HT1080 (cell line): ENCODE measurements at places on chromosomes 1 and 21.

DNA sequence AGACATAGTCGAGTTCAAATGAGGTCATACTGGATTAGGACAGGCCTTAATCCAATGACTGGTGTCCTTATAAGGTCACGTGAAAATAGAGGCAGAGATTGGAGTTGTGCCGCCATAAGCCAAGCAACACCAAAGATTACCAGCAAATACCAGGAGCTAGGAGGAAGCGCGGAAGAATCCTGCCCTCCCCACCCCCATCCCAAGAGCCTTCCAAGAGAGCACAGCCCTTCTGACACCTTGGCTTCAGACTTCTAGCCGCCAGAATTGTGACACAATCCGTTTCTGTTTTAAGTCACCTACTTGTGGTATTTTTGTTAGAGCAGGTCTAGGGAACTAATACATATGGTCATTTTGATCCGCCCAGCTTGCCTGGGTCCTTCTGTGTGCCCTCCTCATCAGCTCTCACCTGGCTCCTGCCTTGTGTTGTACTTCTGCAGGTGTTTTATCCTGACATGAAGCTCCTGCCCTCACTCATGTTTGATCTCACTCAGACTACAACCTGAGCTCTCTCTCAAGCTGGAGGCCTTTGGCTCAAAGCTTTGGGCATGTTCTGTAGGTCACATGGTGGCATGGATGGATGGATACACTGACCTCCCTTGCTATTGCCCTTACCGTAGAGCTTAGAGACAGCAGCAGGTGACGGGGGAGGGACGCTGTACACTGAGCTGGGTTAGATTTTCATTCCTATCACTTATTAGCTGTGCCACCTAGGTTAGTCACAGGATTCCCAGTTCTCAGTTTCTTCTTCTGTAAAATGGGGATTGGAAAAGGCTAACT is 10.7 kb upstream of the NUAK2 start:
- no peak for DNase-seq

DNA sequence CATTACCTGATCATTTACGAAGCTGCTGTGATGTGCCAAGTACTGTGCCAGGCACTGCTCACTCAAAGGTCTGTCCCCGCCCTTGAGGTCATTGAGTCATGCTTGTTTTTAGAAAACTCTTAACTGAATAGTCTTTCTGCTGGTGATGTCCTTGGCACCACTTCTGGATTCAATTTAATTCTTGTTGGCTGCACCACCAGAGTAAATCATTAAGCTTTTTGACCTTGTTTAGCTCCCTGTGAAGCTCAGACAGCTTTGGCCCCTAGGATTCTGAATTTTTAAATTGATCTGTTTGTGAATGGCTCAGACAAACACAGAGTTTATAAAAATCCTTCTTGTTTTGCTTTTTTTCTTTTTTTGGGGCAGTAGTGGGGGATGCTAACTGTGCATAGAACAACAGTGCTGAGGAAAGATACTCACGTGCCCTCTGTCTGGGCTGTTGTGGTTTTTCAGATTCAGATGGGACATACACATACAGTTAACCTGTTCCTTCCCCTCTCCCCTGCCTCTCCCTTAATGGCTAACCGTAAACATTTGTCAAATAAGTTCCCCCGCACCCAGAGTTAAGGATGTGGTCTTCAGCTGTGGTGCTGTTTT is 67.6 kb downstream of the MTR start:
- no peak for DNase-seq

- no peak for DNase-seq
Measured at GRCh38 chr1:161719325-161719611, 2.1 kb upstream of the FCRLB start.

DNA sequence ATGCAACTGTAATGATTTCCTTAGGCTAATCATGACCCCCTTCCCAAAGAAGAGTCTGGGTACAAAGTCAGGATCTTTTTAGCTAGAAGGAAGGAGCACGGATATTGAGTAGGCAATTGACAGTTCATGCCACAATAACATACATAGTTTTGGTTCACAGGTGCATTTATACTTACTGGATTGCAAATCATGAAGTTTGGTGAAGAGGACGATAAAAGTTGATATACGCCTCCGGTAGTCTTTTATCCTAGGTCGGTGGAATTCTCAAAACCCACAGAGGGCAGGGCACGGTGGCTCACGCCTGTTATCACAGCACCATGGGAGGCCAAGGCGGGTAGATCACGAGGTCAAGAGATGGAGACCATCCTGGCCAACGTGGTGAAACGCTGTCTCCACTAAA is 265.4 kb upstream of the PRMT6 start:
- no peak for DNase-seq

DNA sequence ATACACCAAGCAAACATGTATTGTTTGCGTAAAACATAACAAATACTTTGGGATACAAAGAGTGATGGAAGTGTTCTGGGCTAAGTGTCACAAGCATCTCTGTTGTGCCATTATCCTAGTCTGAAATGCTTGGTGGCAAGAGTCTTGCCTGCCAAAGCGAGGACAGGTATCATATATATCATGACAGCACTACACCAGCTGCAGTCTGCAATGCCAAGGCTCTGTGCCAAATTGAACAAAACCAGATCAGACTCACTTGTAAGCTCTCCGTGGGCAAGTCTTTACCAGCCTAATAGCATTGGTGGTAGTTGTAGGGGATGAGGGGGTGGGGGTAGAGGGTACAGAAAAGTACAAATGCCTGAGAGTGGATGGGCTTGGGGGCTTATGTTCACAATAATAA is 119.2 kb downstream of the RWDD3 start:
- DNase-seq, result no peak

DNA sequence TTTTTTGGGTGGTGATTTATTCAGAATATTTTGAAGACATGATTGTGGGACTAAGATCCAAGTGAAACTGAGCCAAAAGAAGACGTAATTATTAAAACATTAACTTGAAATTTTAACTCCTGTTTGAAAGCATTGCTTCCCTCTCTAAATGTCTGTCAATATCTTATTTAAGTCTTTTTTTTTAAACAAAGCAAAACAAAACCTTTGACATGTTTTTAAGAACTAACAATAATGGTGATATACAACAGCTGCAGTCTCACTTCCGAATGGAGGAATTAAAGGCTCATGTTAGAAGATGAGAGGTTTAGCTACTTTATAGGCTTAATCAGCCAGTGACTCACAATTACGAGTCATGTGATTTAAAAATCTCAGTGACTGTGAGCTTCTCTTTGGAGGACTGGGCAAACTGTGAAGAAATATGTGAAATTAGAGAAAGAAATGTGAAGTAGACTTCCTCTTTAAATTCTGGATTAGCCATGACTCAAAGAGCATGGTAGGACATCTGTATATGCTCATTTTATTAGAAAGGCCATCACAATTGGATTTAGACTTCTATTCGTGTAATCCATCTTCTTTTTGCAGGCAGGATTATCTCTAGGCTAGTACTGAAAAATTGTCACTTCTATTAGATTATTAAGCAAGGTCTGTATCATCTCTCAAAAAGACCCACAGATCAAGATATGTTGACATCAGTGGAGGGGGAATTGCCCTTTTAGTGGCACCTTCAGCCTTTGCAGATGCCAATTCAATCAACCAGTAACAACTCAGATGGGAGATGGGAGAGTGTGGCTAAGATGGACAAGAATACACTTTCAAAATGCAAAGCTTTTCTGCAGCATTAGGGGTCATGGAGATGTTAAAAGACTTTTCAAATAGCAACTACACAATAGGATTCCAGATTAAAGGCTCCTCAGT is 28.7 kb downstream of the KCNA3 start:
- DNase-seq, result peak; percentile 85

- DNase-seq, result no peak
Measured at GRCh38 chr1:75129983-75130789, 4.0 kb upstream of the LHX8 start.

DNA sequence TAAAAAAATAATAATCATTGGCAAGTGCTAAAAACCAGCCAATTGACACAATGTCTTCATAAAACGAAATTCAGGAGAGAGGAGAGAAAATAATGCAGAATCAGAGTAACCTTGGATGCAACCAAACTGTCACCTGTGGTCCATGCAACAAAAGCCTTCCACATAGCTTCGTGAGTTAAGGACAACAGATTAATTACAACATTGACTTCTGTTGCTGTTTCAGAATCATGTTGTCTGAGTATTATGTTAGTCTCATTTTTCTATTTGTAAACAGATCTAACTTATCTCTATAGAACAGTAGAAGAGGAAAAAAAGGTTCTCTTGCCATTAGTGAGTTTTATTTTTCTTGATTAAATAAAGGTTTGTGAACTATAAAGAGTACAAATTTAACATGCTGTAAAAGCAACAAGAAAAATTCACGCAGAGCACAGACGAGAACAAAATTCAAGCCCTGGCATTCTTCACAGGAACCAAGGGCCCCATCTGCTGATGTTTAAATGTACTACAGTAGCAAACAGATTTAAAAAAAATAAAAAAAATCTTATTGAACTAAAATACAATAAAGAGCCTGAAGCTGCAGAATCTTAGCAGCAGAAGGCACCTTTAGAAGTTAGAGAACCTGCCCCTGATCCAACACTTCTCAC is 381.1 kb upstream of the PKN2 start:
- DNase-seq, result peak; percentile 15

- no peak for DNase-seq
Measured at GRCh38 chr1:50415235-50416149, 7.8 kb downstream of the DMRTA2 start.

- DNase-seq, result no peak
Measured at GRCh38 chr1:153342178-153342577, 6.5 kb downstream of the PGLYRP4 start.

DNA sequence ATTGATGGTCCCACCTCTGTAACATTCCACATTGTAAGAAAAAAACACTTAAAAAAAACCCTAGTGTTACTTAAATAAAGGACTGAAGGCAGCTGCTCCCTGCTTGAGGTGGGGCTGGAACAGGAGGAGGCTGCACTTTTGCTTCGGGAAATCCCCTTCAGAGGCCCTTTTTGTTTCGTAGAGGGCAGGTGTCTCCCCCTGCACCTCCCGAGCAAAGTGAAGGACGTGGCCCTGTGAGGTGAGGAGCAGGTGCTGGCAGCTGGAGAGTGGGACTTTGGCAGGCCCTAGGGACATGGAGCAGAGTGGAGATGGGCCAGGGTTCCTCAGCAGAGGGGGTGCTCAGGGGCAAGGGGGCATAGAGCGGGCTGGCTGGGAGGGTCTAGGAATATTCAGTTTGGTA is 33.4 kb upstream of the WNT4 start:
- DNase-seq, result no peak

- DNase-seq, result peak; percentile 77
Measured at GRCh38 chr1:204507317-204508105, 8.7 kb upstream of the MDM4 start.

GRCh38 chr21:43637530-43638158 is 21.6 kb downstream of the HSF2BP start:
- DNase-seq, result no peak

DNA sequence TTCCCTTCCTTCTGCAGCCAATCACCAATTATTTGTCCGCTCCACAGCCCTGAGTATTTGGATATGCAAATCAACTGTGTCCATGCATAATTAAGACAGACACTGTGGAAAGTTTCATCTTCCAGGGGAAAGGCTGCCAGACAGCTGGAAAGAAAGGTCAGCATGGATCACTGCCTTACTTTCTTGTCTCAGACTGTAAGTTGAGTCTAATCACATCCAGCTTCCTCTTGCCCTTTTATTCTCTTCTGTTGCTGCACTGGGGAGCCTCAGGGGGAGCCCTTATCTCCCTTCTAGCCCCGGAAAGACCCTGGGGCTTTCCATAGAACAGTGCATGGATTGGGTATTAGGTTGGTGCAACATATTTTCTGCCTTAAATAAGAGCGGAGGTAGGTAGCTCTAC is 182.9 kb downstream of the OMA1 start:
- no peak for DNase-seq

- no peak for DNase-seq
Measured at GRCh38 chr1:182484067-182484466, 34.1 kb downstream of the RGSL1 start.

DNA sequence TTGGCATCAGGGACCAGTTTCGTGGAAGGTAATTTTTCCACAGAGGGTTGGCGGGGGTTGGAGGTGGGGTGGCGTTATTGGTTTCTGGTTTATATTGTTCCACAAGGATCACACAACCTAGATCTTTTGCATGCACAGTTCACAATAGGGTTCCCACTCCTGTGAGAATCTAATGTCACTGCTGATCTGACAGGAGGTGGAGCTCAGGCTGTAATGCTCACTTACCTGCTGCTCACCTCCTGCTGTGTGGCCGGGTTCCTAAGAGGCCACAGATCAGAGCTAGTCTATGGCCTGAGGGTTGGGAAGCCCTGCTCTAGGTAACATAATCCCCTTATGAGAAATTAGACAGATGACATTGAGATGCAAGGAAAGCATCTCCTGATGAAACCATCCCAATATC is 12.6 kb downstream of the GBP5 start:
- DNase-seq, result no peak

GRCh38 chr1:161307892-161308638 is 1.7 kb downstream of the MPZ start:
- no peak for DNase-seq

GRCh38 chr1:39409055-39409816 is 82.2 kb upstream of the BMP8A start:
- peak; percentile 55 for DNase-seq

- no peak for DNase-seq
Measured at GRCh38 chr1:19720973-19721372, 56.3 kb downstream of the HTR6 start.

GRCh38 chr1:94927405-94928175 is 680 bp upstream of the CNN3 start:
- peak; percentile 38 for DNase-seq

DNA sequence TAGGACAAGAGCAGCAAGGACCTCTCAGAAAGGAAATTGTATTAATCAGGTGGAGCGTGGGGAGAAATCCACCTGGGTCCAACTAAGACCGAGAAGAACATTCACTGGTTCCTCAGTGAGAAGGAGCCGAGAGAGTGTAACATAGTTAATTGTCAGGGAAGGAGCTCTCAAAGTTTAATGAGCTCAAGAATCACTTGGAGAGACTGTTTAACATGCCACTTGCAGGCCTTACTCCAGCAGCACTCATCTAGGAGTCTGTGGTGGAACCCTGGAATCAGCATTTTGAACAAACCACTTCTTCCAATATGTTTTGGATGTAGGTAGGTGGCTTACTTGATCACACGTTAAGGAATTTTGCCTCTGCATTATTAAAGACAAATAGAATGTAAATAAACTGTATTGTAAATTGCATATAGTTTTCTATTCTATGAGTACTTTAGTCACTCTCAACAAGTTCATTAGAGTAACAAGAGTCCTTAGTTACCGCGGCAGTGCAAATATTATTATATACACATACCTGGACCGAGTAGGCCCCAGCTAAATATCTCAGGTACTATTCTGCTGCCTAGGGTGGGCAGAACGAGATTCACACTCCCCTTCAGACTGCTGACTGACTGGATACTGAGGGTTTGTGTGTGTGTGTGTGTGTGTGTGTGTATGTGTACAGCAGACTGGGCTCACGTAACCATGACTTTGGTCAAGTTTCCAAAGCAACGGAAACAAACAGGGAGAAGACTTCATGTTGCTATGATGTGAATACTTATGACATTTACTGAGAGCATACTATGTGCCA is 203.2 kb upstream of the USP24 start:
- DNase-seq, result no peak
